ENCODE measurements at places on chromosomes 6 and 20.

- DNase-seq: no peak
Observed at GRCh38 chr6:33875696-33876095, 71.9 kb upstream of the MLN start.

DNA sequence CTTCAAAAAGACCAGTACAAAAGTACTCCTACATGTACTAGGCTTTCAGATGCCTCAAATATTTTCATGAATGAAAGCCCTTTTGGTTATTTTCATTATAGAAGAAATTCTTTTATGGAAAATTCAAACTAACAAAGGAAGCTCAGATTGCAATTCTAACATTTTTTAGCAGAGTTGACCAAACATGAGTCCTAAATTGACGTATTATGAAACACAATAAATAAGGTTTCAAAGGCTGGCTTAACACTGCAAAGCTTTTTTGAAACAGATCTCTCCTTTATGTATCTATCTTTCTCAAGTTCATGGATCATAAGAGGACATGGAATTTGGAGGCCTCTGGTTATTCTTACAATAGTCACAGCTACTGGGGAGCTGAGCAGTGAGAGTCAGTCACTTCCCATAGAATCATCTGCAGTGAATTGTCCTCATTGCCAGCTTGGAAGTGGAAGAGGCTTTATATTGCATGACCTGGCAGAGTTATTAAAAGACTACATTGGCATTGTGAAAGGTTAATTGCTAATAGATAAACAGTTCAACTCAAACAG is 38.4 kb upstream of the FBXL4 start:
- no peak for DNase-seq

- no peak for DNase-seq
Observed at GRCh38 chr6:110710115-110710514, 105.2 kb downstream of the CDK19 start.

DNA sequence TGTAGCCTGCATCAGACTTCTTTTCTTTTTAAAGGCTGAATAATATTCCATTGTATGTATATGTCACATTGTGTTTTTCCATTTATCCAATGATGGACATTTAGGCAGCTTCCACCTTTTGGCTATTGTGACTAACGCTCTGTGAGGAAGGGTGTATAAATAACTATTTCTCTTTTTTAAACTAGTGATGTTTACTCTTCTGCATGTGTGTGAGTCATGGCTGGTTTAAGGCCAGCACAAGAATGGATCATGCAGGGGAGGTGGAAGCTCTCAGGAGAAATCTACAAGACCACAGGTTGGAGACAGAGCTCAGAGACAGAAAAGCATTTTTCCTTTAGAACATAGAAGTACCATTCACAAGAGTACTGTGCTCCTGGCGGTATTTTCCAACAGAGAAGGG is 307.2 kb downstream of the SOX4 start:
- DNase-seq: no peak

DNA sequence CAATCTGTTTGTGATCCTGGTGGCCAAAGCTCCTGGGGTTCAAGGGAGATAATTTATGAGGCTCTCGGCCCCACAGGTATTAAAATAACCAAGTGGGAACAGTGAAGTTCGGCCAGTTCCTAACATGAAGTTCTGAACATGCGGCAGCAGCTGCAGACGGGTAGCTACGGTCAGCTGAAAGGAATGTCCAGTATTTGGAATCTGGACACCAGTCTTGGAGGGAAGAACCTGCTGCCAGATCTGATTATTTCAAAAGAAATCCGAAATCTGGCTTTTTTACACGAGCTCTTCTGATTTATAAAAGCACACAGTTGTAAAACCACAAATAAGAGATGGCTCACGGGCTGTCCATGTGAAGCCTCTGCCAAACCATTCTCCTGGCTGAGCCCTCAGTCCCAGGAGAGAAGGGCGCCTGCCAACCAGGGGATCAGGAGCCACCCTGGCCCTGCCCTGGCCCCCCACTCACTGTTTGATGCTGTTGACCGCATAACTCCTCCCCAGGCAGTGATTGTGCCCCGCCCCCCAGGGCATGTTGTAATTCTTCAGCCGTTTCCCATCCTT is 28.2 kb upstream of the KCNB1 start:
- no peak for DNase-seq

GRCh38 chr6:16684896-16685554 is 76.2 kb downstream of the ATXN1 start:
- peak; percentile 51 for DNase-seq

DNA sequence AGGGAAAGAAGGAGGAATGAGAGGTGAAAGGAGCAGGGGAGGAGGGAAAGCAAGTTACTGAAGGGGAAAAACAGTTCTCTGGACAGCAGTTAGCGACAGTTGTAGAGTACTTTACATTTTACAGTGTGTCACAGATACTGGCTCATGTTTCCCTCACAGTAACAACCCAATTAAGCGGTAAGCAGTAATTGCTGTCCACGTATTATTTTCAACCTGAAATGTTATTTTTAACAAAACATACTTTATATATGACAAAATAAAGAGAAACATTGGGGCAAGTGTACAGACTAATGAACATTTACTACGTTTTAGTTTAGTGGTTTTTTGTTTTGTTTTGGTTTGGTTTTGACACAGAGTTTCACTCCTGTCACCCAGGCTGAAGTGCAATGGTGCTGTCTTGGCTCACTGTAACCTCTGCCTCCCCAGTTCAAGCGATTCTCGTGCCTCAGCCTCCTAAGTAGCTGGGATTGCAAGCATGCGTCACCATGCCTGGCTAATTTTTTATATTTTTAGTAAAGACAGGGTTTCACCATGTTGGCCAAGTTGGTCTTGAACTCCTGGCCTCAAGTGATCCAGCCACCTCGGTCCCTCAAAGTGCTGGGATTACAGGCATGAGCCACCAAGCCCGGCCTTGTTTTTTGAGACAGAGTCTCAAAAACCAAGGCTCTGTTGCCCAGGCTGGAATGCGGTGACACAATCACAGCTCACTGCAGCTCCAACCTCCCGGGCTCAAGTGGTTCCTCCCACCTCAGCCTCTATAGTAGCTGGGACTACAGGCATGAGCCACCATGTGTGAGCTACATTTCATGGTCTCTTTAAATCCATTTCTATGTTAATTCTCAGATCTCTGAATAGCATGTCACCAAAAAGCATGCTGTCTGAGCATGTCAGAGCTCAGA is 22.6 kb upstream of the BTN3A2 start:
- no peak for DNase-seq

DNA sequence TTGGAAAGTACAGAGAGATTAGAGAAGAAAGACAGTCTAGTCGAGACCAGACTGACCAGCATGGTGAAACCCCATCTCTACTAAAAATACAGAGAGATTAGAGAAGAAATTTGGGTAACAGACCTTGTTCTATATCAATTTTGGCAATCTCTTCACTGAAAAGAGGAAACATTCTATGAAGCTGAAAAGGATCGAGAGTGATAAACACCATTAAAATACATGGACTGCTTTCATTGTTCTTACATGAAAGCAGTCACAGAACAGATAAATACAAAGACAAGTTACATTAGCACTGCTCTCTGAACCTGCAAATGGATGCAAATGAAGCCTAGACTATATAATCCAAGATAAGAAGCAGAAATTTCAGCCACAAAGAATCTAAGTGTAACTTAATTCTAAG is 8.4 kb upstream of the OPRM1 start:
- DNase-seq: no peak

GRCh38 chr6:32568561-32568960 is 21.1 kb downstream of the HLA-DRB1 start:
- no peak for DNase-seq

- no peak for DNase-seq
Observed at GRCh38 chr6:158095031-158095430, 73.0 kb downstream of the SERAC1 start.

- DNase-seq: no peak
Observed at GRCh38 chr6:47519279-47519678, 41.7 kb downstream of the CD2AP start.

DNA sequence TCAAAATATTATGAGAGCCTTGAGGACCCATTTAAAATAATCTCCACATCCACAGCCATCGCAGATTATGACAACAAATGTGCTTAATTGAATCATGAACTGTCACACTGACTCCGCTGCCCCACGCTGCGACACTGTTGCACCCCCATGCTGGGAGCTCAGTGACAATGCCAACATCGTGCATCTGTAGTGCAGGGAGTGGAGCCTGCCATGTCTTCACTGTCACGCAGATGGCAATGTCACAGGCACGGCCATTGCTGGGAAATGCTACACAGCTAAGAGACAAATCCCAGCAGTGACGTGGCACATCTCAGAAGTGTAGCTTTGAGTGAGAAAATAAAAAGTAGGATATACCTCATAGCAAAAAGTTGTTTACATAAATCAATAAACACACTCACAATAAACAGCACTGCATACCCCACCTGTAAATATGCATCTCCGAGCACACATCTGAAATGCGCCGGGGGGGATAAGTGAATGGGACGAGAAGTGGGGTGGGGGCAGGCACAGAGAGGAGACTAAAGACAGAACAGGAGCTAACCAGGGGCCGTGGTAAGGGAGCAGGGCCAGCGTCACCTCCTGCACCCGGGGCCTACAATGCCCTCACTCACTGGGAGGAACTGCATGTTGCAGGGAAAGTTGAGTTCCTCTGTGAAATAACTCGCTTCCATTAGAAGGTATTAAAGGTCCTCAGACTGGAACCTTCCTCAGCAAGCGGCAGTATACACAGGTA is 349.9 kb downstream of the THBS2 start:
- DNase-seq: no peak

DNA sequence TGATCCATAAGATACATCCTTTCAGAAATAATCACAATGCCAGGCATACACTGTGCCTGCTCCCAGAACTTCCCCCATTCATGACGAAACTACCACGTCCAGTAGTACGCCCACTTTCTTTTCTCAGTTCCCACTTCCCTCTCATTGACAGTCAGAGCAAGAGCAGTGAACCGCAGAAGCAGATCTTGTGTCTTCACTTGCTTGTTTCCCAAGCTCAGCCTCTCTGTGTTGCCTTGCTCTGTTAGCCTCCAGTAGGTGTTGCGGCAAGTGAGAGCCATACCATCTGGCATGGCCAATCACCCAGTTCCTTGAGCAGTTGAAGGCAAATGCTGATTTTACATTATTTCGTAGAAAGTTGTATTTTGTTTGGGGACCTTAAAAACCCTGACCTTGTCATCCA is 11.7 kb downstream of the UST start:
- DNase-seq: peak; percentile 28

DNA sequence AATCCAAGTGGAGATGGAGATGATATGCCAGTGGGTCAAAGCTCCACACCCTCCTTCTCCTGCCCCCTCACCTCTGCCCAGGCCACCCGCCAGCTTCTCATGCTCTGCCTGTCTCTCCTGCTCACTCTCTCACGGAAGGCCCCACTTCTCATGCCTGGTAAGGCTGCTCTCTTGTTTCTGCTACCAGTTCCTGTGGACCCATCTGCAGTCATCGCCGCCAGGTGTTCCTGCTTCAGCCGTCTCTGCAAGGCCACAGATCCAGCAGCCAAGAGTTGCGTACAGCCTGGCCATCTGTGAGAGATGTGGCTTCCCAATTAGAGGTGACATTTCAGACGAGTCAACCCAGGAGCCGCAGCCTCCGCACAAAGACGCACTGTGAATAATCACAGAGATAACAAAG is 40.8 kb upstream of the NXT1 start:
- no peak for DNase-seq

GRCh38 chr20:6702144-6702543 is 65.3 kb upstream of the BMP2 start:
- no peak for DNase-seq
